ENCODE measurements at places on chromosomes 11 and 22. TPM values are rescaled to one million over a fixed set of nuclear protein-coding genes. Genes with fewer than 3 reads are reported as not detected.

The OR6T1 gene
- not detected for polyA plus RNA-seq

The MYO18B gene
- polyA plus RNA-seq: not detected

The OR4A15 gene
- not detected for polyA plus RNA-seq

The OR8K5 gene
- not detected for polyA plus RNA-seq

The ACTN3 gene
- not detected for polyA plus RNA-seq

The P2RY6 gene
- 0.09 TPM for polyA plus RNA-seq

The USP2 gene
- polyA plus RNA-seq: 0.49 TPM

The GP1BB gene
- 0.23 TPM for polyA plus RNA-seq

Measured in keratinocyte (primary cell).